Activated effector memory CD4-positive, alpha-beta T cell treated with Interleukin-2 at 50 U/mL for 16 hours (primary cell): ENCODE measurements at places on chromosomes 3 and 15.
A peak's percentile ranks its signal among the peaks of the same experiment; 100 is the strongest.

DNA sequence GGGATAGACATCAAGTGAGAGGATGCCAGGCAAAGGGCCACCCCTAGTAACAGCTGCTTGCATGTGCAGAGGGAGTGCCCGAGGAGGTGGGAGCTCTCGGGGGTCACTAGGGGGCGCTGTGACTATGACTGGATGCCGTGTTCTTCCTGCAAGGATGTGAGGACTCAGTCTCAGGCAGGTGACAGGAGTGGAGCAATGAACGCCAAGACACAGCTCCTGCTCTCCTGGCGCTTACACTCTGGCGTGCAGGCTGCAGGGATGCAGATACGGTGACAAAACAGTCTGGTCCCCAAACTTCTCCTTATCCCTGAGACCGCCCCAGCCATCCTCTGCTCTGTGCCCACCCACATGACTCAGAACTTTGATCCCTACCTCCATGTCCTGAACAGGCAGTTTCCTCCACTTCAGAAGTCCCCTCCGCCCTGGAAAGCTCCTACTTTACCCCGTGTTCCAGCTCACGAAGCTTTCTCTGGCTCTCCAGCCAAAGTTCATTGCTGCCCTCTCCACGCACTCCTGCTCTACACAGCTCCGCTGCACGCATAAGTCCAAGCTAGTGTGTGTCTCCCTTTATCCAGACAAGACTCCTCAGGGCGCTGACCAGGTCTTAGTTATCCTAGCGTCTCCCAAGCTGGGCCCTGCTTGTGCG lies 14.7 kb downstream of the RHOV start:
- peak; percentile 64 for DNase-seq

DNA sequence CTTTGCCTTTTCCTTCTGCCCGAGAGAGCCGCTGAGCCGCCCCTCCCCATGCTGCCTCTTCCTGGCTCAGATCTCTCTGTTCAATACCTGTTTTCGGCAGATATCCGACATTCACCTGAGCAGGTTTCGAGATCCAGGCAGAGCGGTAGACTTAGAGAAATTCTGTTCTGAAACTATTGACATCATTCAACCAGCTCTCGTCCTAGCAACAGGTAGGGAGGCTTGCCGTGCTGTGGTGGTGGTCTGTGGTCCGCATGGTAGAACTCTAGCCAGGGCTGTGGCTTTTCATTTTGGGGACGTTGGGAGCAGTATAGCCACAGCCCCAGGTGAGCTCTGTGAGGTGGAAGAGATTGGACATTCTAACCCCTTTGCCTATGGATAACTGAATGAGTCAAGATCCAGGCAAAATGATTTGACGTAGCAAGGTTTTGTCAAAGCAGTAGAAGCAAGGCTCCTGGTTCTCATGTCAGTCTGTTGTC lies 810 bp downstream of the TMEM62 start:
- DNase-seq, result no peak

DNA sequence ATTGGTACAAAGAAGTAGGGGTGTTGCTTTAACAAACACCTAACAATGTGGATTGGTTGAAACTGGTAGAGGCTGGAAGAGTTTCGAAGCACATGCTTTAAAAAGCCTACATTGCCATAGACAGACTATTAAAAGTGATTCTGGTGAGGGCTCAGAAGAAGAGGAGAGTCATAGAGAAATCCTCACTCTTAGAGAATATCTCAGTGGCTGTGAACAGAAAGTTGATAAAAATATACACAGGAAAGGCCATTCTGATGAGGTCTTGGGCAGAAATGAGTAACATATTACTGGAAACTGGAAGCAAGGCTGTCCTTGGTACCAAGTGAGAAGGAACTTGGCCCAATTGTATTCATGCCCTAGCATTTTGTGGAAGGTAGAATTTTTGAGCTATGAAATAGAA lies 173.7 kb upstream of the CRBN start:
- no peak for DNase-seq

DNA sequence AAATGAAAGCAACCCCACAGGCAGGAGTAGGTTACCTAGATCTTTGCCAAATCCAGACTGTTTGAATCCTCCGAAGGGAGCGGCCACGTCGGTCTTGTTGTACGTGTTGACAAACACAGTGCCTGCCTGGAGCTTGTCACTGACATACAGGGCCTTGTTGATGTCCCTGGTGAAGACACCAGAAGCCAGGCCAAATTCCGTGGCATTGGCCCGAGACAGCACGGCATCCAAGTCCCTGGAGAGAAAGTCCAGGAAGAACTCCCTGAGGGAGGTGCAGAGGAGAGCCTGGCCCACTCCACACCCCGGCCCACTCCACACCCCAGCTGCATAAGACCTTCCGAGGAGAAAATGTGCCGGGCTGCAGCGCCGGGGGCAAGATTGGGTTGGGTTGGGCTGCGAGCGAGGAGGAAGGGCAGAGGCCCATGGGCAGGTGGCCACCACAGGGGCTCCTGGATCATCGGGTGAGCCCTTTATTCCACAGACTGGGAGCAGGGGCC lies 21.8 kb upstream of the SLC41A3 start:
- DNase-seq, result no peak

DNA sequence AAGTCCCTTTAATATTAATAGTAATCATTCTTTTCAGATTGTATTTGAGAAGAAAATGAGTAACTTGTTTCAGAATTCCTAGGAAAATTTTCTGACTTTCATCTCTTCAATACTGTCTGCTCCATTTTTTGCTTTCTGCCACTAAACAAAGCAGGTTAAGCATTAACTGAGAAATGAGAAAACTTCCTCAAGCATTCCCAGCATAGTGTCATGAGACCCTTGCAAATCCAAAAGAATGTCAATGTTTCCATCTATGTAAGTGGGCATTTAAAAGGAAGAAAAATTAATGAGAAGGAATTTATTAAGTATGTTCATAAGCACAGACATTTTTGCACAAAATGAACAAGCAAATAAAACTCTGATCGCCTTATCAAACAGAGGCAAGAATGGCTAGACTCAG lies 148.0 kb upstream of the STRIT1 start:
- DNase-seq, result no peak

GRCh38 chr15:33907326-33907725 lies 61.0 kb upstream of the CHRM5 start:
- no peak for DNase-seq

DNA sequence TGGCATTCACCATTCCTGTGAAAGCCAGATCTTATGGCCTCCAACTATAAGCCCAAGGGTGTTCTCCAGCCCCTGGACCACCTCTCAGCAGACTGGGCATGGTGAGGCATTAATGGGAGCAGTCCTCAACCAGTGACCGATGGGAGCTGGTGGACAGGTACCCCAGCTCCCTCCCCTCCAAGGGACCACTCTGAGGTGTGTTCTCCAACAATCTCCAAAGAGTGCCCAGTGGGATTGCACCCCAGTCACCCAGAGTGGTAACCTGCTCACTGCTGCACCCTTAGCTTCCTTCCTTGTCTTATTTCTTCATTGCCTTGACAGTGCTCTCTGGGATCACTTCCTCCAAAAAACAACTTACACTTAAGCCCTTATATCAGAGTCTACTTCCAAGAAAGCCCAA lies 8.2 kb upstream of the ITGA11 start:
- no peak for DNase-seq
